ENCODE measurements at places on chromosomes 6 and 20. TPM values are rescaled to one million over a fixed set of nuclear protein-coding genes. Genes with fewer than 3 reads are reported as not detected.

Gene FOXQ1
- not detected for total RNA-seq

Gene ZNF831
- total RNA-seq, result not detected

Gene FAM184A
- 0.54 TPM for total RNA-seq

Gene EMILIN3
- 0.05 TPM for total RNA-seq

Gene CGAS
- total RNA-seq, result 11.6 TPM

Gene GTSF1L
- not detected for total RNA-seq

Gene PCMTD2
- total RNA-seq, result 42.6 TPM

Gene FBXO5
- 22.9 TPM for total RNA-seq

Gene STXBP5
- 17.4 TPM for total RNA-seq

Gene CALHM6
- not detected for total RNA-seq

Gene CD93
- 394 TPM for total RNA-seq

Gene SASH1
- 67.7 TPM for total RNA-seq

Gene IMPG1
- not detected for total RNA-seq

Gene LY6G6F
- total RNA-seq, result not detected

Gene VSX1
- not detected for total RNA-seq

Gene POM121L2
- not detected for total RNA-seq

Gene SLC13A3
- not detected for total RNA-seq

Gene CLDN20
- not detected for total RNA-seq

Gene NDRG3
- 29.9 TPM for total RNA-seq

Gene PCSK2
- not detected for total RNA-seq

Gene SLA2
- total RNA-seq, result not detected

Gene HLA-DPA1
- total RNA-seq, result 9.8 TPM

Gene ECT2L
- total RNA-seq, result not detected

Gene MMS22L
- 16.2 TPM for total RNA-seq

Gene NRN1
- total RNA-seq, result 42.9 TPM

Gene DEFB118
- total RNA-seq, result not detected

Gene FAM83C
- total RNA-seq, result not detected

Gene CDSN
- total RNA-seq, result not detected

Gene GGTLC1
- not detected for total RNA-seq

Gene THBS2
- 0.67 TPM for total RNA-seq

Gene ISM1
- total RNA-seq, result 3.6 TPM

Gene RAB22A
- 13.5 TPM for total RNA-seq

Gene NHSL1
- 38.9 TPM for total RNA-seq

Gene CLPSL1
- total RNA-seq, result not detected

Gene IDH3B
- total RNA-seq, result 109 TPM

Gene SLC12A5
- total RNA-seq, result under 0.01 TPM

Gene NKAIN2
- total RNA-seq, result not detected

Gene HFE
- 3.1 TPM for total RNA-seq

Gene ABHD16B
- not detected for total RNA-seq

Gene HLA-DQA2
- total RNA-seq, result not detected

Gene CRISP1
- total RNA-seq, result not detected

Gene NOX3
- not detected for total RNA-seq

Gene RIPOR3
- not detected for total RNA-seq

Gene CLVS2
- not detected for total RNA-seq

Gene FKBP1A
- total RNA-seq, result 313 TPM

Gene EPM2A
- total RNA-seq, result 2.2 TPM

Gene SLC32A1
- total RNA-seq, result not detected

Gene TCF21
- total RNA-seq, result not detected

Gene TP53TG5
- total RNA-seq, result not detected

Gene BTBD3
- 33.1 TPM for total RNA-seq

Gene BPIFB1
- total RNA-seq, result not detected

Gene MAP3K4
- 15.5 TPM for total RNA-seq

Gene MCUR1
- total RNA-seq, result 9.1 TPM

Gene FOXF2
- total RNA-seq, result not detected

All from mammary microvascular endothelial cell (primary cell).